ENCODE measurements at places on chromosomes 3 and 15.
A peak's percentile ranks its signal among the peaks of the same experiment; 100 is the strongest.

- DNase-seq = peak; percentile 67
Measured at GRCh38 chr3:33645060-33645647, 72.9 kb downstream of the CLASP2 start.

DNA sequence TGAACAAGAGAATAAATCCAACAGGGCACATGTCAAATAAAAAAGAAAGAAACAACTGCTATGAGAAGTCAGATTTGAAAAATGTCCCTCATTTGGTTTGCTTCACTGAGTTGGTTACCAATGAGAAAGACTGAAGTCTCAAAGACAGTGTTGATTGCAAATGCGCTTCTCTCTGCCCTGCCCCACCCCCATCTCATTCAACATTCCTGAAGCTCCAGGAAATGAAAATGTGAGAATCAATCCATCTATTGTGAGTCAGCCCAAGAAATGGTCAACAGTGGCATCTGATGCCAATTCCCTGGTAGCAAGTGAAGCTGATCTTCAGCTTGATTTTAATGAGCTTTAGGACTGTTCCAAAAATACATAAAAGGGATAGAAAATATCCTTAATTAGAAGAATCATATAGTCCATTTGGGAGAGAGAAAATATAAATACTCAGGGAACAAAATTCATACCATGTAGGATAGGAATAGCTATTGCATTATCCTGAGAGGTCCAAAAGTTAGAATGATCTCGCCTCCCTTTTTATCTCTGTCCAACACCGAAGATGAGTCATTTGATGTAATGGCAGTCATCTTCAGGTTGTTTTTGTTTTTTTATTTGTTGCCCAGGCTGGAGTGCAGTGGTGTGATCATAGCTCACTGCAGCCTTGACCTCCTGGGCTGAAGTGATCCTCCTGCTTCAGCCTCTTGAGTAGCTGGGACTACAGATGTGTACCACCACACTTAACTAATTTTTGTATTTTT, 200.3 kb upstream of the UMPS start:
- DNase-seq = peak; percentile 55

DNA sequence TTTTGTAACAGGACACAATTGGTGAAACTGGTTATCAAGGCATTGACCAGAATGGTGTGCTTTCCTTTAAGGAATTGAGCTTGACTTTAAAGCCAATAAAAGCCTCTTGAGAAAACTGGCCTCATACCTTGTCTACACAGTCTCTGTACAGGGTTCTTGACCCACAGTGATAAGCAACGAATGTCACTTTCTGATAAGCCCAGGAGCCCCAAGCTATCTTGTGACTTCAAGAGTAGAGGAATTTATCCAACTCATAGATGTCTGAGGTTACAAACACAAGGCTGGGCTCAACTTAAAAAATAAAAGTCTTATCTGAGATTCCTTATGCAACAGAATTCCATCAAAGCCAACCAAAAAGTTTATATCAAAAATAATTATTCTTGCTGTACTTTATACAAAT, 212.1 kb downstream of the GBE1 start:
- DNase-seq = no peak

GRCh38 chr3:113914646-113915045, 33.2 kb upstream of the ZDHHC23 start:
- no peak for DNase-seq

GRCh38 chr15:94478763-94479162, 247.4 kb downstream of the MCTP2 start:
- no peak for DNase-seq

GRCh38 chr3:72041076-72041475, 256.1 kb upstream of the PROK2 start:
- no peak for DNase-seq
